ENCODE measurements at places on chromosomes 4 and X. TPM values are rescaled to one million over a fixed set of nuclear protein-coding genes. Genes with fewer than 3 reads are reported as not detected.

The LAS1L gene
- total RNA-seq = 23.1 TPM

The NDNF gene
- total RNA-seq = 6.7 TPM

The CWH43 gene
- not detected for total RNA-seq

The CYBB gene
- total RNA-seq = not detected

The TLR2 gene
- 0.51 TPM for total RNA-seq

The HSD17B13 gene
- not detected for total RNA-seq

The TMEM271 gene
- not detected for total RNA-seq

The KCNIP4 gene
- total RNA-seq = not detected

The ZNF732 gene
- total RNA-seq = 2.0 TPM

The TMPRSS11B gene
- total RNA-seq = not detected

The C4orf17 gene
- total RNA-seq = not detected

The F8 gene
- total RNA-seq = 12.4 TPM

The CLIC2 gene
- total RNA-seq = 19.2 TPM

The NPY2R gene
- not detected for total RNA-seq

The TRIM2 gene
- 12.6 TPM for total RNA-seq

The MMRN1 gene
- total RNA-seq = 2,743 TPM

The RAB40AL gene
- total RNA-seq = 0.14 TPM

The AR gene
- total RNA-seq = 2.9 TPM
